Osteoblast (primary cell): ENCODE measurements at places on chromosomes 2 and 18. TPM values are rescaled to one million over a fixed set of nuclear protein-coding genes. Genes with fewer than 3 reads are reported as not detected.
A peak's percentile ranks its signal among the peaks of the same experiment; 100 is the strongest.

Gene DSG2
- total RNA-seq = 9.0 and 21.2 TPM in 2 replicates

Gene TEKT4
- not detected in 2 replicates for total RNA-seq

DNA sequence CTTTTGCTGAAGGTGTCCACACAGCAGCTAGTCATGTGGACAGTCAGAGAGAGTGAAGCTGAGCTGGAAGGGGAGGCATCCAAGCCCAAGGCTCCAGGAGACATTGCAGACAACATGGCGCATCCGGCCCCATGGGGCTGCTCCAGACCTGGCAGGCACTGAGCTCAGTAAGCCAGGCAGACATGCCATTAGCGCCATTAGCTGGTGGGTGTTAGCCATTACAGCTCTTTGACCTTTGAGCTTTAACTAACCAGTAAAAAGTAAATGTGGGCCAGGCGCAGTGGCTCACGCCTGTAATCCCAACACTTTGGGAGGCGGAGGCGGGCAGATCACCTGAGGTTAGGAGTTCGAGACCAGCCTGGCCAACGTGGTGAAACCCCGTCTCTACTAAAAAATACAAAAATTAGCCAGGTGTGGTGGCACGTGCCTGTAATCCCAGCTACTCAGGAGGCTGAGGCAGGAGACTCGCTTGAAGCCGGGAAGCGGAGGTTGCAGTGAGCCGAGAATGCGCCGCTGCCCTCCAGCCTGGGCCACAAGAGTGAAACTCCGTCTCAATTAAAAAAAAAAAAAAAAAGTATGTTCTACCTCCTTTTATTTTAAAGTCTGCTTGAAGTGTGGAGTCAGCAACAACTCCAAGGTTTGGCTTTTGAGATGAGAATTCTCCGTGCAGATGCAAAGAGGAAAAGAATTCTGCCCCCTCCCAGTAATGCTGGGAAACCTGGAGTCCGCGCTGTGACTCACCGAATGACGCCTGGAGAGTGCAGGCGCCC, 69.4 kb downstream of the TWSG1 start:
- H3K27ac ChIP-seq = no peak overlapping the region
- no peak for DNase-seq
- no peaks in the 10 kb centered on the region for H3K4me1 ChIP-seq
- peaks cover 7% of the 10 kb centered on the region for H3K36me3 ChIP-seq
- no peak overlapping the region for H3K4me3 ChIP-seq

DNA sequence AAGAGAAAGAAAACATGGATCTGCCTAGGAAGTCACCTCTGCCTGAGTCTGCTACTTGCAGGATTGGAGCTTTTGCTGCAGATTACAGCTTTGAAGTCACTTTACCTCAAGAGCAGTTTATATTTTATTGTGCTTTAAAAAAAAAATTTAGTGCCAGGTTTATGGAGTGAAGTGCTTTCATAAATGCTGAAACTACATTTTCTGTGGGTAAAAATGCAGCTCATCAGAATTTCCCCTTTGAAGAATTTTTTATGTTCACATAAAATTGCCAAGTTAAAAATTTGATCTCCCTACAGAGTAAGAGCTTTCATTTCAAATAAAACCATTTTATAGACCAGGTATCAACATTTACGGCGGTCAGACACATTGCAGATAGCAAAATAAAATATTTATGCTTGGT, 25.2 kb downstream of the BCL2L11 start:
- no peaks in the 10 kb centered on the region for H3K4me1 ChIP-seq
- H3K27ac ChIP-seq = no peak overlapping the region
- DNase-seq = no peak
- H3K4me3 ChIP-seq = no peak overlapping the region
- no peaks in the 10 kb centered on the region for H3K36me3 ChIP-seq

DNA sequence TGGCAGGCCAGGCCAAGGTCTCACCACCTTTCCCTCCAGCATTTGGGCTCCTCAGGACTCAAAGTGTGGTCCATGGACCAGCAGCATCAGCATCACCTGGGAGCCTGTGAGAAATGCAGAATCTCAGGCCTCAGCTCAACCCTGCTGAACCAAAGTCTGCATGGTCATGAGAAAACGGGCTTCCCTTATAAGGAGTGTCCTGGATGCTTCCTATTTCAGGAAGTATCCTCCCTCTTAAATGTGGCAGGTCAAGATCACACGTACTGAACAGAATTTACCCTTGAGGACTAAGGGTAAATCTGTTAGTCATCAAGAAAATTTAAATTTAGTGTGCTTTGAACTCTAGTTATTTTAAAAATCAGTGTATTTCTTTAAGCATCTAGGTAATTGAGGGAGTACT, 11.8 kb downstream of the CD8A start:
- H3K4me1 ChIP-seq = no peaks in the 10 kb centered on the region
- H3K27ac ChIP-seq = no peak overlapping the region
- no peaks in the 10 kb centered on the region for H3K36me3 ChIP-seq
- no peak overlapping the region for H3K4me3 ChIP-seq
- H3K27me3 ChIP-seq = no peaks in the 10 kb centered on the region

GRCh38 chr2:159546716-159547430, 69.5 kb downstream of the BAZ2B start:
- no peak overlapping the region for H3K4me3 ChIP-seq
- no peak for DNase-seq
- no peaks in the 10 kb centered on the region for H3K36me3 ChIP-seq
- H3K27ac ChIP-seq = no peak overlapping the region
- no peaks in the 10 kb centered on the region for H3K27me3 ChIP-seq

DNA sequence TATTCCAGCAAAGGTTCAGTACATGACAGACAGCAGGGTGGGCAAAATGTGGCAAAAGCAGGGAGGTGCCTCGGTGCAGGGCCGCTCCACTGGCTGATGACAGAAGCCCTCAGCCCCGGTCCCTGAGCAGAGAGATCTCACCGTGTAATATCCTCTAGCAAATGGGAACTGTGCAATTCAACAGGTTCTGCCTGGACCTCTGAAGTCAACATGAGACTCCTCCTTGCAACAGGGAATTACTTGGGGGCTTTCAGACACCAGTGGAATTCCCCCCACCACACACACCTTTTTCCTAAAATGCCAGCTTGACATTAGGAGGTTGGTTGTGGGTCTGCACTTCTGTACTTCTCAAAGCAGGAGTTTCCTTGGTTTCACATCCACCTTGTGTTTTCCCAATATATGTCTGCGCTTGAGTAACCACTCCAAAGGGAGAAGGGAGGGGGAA, 50.8 kb downstream of the SPRED2 start:
- H3K27me3 ChIP-seq = no peaks in the 10 kb centered on the region
- DNase-seq = no peak
- H3K36me3 ChIP-seq = no peaks in the 10 kb centered on the region
- H3K27ac ChIP-seq = no peak overlapping the region

- H3K27me3 ChIP-seq = no peaks in the 10 kb centered on the region
- H3K36me3 ChIP-seq = peaks cover 82% of the 10 kb centered on the region
- peaks cover 37% of the 10 kb centered on the region for H3K4me1 ChIP-seq
- peak; percentile 74 for DNase-seq
- H3K27ac ChIP-seq = peak overlapping the region; percentile 42
Measured at GRCh38 chr2:47029737-47030524, 114.3 kb upstream of the MCFD2 start.

GRCh38 chr2:45676088-45676487, 24.6 kb downstream of the PRKCE start:
- no peak overlapping the region for H3K4me3 ChIP-seq
- H3K36me3 ChIP-seq = no peaks in the 10 kb centered on the region
- H3K27me3 ChIP-seq = no peaks in the 10 kb centered on the region
- H3K4me1 ChIP-seq = peaks cover 12% of the 10 kb centered on the region
- no peak overlapping the region for H3K27ac ChIP-seq
- DNase-seq = no peak
